ENCODE measurements at places on chromosomes 11 and 22. TPM values are rescaled to one million over a fixed set of nuclear protein-coding genes. Genes with fewer than 3 reads are reported as not detected.
A peak's percentile ranks its signal among the peaks of the same experiment; 100 is the strongest.

Gene MS4A1
- total RNA-seq: not detected

Gene CRYBB1
- not detected for total RNA-seq

Gene STX5
- 50.7 TPM for total RNA-seq

DNA sequence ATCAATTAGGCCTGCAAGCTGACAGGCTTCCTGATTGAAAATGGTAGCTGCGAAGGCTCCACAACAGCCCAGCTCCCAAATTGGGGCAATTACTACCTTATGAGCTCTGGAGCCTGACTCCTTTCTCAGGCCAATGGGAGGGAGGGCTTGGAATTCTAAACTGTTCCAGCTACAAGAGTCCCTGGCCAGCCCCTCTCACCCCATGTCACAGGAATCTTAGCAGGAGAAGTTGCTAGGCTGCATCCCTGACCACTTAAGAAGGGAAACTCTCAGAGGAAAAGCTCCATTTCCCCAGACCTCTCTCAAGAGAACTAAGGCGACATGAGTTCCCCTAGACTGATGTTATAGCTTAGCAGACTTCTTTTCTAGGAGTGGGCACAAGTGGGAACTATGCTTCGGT is 4.9 kb downstream of the LRP4 start:
- no peak for DNase-seq

DNA sequence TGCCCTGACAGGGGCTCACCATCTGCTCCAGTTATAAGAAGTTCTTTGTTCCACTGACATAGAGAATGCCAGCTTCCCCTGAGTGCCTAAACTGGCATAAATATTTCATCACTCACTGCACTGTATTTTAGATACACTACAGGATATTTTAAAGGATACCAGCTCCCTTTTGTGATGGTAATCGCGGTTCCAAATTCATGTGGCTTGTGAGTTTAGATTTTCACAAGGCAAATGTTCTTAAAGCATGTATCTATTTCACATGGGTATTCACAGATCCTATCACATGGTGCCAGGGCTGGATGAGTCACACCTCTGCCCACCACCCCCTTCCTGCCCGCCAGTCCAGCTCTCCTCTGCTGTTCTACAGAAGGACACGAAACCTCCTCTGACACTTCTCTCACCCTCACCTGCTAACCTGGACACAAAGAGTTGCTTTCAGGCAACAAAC is 105.5 kb downstream of the KCNC1 start:
- DNase-seq: no peak

DNA sequence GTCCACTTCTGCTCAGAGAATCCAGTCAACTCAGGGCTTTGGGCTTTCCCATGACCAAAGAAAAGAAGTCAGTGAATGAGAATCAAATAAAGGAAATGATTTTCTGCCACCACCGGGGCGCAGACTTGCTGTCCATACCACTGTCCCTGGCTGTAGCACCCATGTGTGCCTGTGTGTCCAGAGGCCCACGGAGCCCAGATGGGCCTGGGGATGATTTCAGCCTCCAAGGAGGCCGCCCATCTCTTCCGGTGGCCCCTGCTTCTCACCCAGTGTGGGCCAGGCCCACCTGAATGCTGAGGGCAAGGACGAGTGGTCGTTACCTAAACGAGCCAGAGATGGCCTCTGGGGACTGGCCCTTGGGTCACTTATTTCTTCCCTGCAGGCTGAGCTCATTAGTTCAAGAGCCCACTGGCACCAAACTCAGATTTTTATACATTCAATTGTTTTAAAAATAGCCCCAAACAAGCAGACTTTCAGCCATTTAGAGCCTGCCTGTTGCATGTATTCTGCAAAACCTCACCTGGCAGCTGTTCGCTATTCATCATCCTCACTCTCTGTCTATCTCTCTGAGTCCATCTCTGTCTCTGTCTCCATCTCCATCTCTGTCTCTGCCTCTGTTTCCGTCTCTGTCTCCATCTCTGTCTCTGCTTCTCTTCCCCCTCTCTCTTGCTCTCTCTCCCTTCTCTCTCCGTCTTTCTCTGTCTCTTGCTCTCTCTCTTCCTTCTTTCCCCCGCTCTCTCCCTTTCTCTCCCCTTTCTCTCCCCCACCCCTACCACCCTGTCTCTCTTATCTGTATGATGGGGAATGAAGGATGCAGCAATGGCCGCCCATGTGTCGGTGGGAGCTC is 24.2 kb downstream of the KRTAP5-5 start:
- DNase-seq: no peak

- no peak for DNase-seq
Measured at GRCh38 chr22:17095538-17095937, 10.7 kb downstream of the IL17RA start.

- no peak for DNase-seq
Measured at GRCh38 chr11:109362059-109362458, 59.9 kb upstream of the C11orf87 start.

DNA sequence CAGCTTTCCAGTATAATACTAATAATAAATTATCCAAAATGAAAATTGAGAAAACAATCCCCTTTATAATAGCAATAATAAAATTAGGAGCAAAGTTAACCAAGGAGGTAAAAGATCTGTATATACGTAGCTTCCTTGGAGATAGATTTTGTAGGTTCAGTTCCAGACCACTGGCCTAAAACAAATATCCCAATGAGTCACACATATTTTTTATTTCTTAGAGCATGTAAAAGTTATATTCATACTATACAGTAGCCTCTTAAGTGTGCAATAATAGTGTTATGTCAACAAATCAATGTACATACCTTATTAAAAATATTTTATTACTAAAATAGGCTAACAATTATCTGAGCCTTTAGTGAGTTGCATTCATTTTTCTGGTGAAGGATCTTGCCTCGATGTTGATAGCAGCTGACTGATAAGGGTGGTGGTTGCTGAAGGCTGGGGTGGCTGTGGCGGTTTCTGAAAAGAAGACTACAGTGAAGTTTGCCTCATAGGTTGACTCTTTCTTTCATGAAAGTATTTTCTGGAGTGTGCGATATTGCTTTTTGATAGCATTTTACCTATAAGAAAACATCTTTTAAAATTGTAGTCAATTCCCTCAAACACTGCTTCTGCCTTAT is 178.5 kb downstream of the ARHGAP42 start:
- DNase-seq: no peak

DNA sequence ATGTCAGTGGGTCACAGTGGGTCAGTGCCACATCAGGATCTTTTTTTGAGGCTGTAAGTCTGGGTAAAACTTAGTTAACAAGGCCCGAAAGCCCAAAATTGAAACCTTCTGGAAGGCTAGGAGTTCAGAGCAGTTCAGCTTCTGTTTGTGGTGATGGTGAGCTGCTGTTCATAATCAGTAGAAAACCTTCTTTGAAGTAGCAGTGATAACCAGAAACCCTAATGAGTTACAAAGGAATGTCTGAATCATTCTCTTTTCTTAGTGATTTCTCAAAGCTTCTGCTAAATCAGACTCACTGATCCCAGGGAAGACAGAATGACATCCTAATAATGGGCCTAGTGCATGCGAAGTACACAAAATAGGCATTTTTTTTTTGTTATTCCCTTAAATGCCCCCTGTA is 124.7 kb downstream of the PARVA start:
- DNase-seq: peak; percentile 62

- DNase-seq: no peak
Measured at GRCh38 chr11:33575311-33575710, 125.3 kb downstream of the C11orf91 start.

- DNase-seq: no peak
Measured at GRCh38 chr22:35128637-35129036, 62.7 kb downstream of the ISX start.

DNA sequence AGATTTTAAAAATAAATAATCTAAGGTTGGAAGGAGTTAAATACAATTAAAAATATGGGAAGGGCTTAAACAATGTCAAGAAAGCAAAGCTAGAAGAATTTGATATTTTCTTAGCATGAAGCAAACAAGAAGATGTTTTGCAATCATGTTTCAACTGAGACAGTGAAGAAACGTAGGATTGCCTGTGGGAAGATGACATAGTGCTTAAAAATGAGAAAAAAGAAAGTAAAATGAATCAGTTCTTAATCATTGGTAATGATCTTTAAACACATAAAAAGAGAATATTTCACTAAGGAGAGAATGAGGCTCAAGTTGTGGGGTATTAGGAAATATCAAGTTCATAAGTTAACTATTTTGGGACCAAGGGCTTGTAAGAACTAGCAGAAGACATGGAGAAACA is 855.0 kb downstream of the METTL15 start:
- peak; percentile 69 for DNase-seq
